Activated CD4-positive, CD25-positive, alpha-beta regulatory T cell (primary cell): ENCODE measurements at places on chromosomes 2 and 18.

- no peak for DNase-seq
Measured at GRCh38 chr2:143936848-143937722, 582.8 kb downstream of the ZEB2 start.

DNA sequence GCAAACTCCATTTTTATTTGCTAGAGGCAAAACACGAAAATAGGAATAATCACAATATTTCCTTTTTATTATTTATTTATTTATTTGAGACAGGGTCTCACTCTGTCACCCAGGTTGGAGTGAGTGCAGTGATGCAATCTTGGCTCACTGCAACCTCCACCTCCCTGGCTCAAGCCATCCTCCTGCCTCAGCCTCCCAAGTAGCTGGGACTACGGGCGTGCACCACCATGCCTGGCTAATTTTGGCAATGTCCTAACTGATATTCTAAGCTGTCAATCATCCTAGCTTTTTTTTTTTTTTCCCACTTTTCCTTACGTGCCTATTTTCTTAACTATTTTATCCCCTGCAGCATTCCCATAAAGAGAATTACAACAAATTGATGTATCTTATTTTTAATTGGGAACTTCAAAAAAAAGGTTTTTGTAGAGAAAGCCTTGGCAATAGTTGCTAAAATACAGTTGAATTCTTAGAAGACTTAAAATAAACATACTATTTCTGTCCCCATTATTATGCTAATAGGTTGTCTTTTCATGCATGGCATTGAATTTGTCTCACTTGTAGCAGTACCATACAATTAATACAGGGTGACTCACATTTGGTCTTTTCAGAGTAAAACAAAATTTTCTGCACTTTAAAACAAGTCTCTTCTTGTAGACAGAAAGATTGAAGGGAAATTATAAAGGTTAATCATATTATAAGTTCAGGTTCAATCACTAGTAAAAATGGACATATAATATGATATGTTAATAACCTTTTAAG lies 153.5 kb downstream of the SLC39A10 start:
- no peak for DNase-seq

DNA sequence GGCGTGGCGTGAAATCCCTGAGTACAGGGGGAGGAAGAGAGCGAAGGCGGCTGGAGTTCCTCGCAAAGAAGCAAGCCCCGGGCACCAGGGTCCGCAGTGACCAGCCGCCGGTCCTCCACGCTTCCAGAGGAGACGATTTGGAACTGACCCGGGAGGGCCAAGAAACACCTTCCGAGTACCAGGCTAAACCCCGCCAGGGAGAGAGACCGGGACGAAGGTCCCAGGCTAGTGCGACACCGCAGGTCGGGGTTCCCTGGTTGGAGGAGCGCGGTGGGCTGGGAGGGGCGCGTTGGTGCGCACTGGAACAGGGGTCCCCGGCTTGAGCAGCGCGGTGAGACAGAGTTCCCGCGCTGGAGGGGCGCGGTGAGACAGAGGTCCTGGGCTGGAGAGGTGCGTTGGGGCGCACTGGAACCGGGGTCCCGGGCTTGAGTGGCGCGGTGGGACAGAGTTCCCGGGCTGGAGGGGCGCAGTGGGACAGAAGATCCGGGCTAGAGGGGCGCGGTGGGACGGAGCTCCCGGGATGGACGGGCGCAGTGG lies 901 bp downstream of the WDFY1 start:
- DNase-seq, result peak; percentile 16

DNA sequence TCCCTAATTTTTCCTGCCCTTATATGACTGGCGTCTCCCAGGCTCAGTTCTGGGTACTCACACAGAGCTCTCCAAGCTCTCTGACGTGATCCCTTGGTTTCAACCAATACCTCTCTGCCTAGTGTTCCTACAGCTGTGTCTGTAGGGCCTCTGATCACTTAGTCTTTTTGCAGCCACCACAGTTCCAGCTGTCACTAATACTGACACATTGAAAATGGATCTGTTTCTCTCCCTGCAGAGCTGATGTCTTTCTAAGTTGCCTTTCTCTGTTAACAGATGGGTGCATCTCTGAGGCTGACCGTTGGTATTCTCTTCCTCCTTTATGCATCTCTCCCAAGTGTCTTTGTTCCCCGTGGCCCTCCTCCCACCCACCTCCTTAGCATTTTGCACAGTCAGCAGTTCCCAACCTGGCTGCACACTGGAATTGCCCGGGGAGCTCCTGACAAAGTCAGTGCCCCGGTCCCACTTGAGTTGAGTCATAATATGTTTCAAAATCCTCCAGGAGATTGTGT lies 62.5 kb downstream of the CERS6 start:
- no peak for DNase-seq

- no peak for DNase-seq
Measured at GRCh38 chr2:97994476-97994875, 1.3 kb downstream of the TMEM131 start.

DNA sequence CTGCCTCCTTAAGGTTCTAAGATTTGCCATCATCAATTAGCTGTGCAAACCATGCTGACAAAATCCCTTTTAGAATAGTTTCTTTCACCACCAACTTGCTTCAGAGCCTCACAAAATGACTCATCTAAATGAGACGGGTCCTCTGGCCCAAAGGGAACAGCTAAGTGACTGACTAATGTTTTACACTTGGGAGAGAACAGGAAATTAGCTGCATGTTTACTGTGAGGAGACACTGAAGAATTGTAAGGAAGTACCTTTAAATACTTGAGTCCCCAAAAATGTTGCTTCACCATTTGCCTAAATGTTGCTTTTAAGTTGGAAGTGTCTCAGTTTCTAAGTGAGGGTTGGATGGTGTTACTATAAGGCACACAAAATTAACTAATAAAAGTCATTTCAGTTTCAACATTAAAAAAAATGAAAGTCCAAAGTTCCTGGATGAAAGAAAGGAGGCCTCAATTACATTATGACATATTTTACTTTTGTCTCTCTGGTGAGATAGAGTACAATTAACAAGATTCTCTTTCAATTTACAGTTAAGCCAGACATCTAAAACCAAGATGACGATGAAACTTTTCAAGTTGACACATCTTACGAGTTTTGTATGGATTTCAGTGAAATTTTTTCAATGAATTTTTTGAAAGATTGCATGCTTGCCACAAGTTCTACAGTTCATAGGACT lies 229.1 kb upstream of the FN1 start:
- no peak for DNase-seq

DNA sequence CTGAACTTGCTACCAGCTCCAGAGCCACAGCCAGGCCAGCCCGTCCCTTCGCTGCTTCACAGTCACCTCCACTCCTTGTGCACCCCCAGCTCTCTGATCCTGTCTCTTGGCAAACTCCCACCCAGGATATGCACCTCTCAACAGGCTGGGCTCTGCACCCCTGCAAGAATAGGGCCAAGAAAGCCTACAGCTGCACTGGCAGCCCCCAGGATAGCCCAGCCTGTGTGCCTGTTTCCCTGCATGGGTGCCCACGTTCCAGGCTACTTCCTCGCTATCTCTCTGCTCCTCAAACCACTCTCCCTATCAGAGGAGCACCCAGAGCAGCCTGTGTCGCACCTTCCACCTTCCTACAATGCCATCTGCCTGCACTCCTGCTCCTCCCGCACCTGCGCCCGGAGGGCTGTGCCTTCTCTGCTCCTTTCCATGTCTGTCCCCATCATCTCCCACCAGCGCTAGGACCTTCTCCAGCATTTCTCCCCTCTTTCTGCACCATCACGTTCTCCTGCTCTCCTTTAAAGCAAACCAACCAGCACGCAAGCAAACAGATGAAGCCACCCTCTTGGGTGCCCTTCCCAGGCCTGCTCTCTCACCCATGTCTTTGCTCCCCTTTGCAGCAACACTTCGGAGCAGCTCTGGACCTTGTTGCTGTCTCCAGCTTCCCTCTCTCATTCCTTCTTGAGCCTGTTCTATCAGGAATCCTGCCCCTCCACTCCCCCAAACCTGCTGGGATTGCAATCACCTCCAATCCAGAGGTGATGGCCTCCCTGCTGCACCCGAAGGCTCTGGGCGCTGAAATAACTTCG lies 313.2 kb upstream of the HS6ST1 start:
- no peak for DNase-seq
